CD14-positive monocyte (primary cell): ENCODE measurements at places on chromosomes 1 and 21. TPM values are rescaled to one million over a fixed set of nuclear protein-coding genes. Genes with fewer than 3 reads are reported as not detected.

DNA sequence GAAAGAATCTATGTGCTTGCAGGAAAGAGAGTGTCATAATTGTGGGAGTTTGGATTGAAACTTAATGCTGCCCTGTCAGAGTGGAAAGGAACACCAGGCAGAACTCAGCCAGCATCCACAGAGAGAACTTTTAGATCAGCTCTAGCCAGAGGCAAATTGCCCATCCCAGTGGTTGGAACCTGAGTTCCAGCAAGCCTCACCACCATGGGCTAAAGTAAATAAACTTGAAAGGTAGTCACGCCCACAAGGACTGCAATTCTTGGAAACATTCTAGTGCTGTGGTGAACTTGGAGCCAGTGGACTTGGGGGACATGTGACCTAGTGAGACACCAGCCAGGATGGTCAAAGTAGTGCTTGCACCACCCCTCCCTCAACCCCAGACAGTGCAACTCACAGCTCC lies 571.6 kb downstream of the LRRIQ3 start:
- no peak for DNase-seq
- H3K27me3 ChIP-seq = no peaks in the 10 kb centered on the region
- no peak overlapping the region for H3K4me3 ChIP-seq
- no peak overlapping the region for H3K27ac ChIP-seq
- H3K4me1 ChIP-seq = no peaks in the 10 kb centered on the region

The AIRE gene
- not detected for polyA plus RNA-seq

- no peak overlapping the region for H3K4me3 ChIP-seq
- no peaks in the 10 kb centered on the region for H3K36me3 ChIP-seq
- H3K27me3 ChIP-seq = no peaks in the 10 kb centered on the region
- no peak overlapping the region for H3K27ac ChIP-seq
These were observed 46.5 kb downstream of the MORN1 start for GRCh38 chr1:2344744-2345296.

The ZNHIT6 gene
- polyA plus RNA-seq = 3.2 TPM

- H3K27ac ChIP-seq = peak overlapping the region; percentile 39
- H3K4me1 ChIP-seq = peaks cover 68% of the 10 kb centered on the region
- H3K36me3 ChIP-seq = peaks cover 98% of the 10 kb centered on the region
- no peak overlapping the region for H3K4me3 ChIP-seq
- no peaks in the 10 kb centered on the region for H3K27me3 ChIP-seq
- DNase-seq = no peak
These were observed 21.6 kb downstream of the ITGB2 start for GRCh38 chr21:44898851-44899767.

DNA sequence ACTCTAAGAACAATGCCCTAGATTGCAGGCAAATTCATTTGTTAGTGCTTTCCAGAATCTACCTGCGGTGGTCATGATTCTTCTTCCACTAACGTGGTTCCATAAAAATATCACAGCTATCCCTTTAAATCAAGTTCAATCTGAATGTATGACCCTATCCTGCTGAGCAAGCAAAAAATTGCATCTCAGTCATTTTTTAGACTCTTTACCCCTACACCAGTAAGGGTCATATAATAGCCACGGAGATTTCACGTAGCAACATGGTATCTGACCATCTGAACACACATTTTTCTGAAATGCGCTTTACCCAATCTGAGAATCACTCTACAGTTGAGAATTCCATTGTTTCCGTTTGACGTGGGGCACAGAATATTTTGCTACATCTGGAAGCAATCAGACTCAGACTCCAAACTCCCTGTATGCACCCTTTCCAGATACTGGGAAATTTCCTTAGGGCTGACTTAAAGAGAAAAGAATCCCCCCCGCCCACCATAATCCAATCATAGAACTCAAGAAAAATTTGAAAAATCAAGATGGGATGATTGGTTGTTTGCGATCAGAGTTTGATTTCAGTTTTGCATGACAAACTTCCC lies 699.2 kb upstream of the ZP4 start:
- H3K36me3 ChIP-seq = no peaks in the 10 kb centered on the region
- no peaks in the 10 kb centered on the region for H3K4me1 ChIP-seq
- no peak overlapping the region for H3K4me3 ChIP-seq
- DNase-seq = no peak
- no peaks in the 10 kb centered on the region for H3K27me3 ChIP-seq
- no peak overlapping the region for H3K27ac ChIP-seq

DNA sequence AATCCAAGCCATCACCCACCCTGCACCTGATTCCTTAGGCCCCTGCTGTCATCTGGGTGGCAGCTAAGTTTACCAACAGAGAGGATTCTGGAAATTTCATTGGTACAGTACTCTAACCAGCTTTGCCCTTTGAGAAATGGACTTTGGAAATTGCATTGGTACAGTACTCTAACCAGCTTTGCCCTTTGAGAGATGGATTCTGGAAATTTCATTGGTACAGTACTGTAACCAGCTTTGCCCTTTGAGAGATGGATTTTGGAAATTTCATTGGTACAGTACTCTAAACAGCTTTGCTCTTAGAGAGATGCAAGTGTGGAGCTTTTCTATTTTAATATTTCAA lies 42.5 kb downstream of the MAB21L3 start:
- H3K36me3 ChIP-seq = no peaks in the 10 kb centered on the region
- H3K27me3 ChIP-seq = no peaks in the 10 kb centered on the region
- peaks cover 5% of the 10 kb centered on the region for H3K4me1 ChIP-seq
- no peak overlapping the region for H3K4me3 ChIP-seq
- H3K27ac ChIP-seq = no peak overlapping the region
